ENCODE measurements at places on chromosomes 7 and 10. TPM values are rescaled to one million over a fixed set of nuclear protein-coding genes. Genes with fewer than 3 reads are reported as not detected.

GRCh38 chr10:121362026-121362425, 236.2 kb downstream of the FGFR2 start:
- no peak for DNase-seq

- DNase-seq = no peak
Measured at GRCh38 chr7:79282070-79282694, 171.3 kb downstream of the MAGI2 start.

DNA sequence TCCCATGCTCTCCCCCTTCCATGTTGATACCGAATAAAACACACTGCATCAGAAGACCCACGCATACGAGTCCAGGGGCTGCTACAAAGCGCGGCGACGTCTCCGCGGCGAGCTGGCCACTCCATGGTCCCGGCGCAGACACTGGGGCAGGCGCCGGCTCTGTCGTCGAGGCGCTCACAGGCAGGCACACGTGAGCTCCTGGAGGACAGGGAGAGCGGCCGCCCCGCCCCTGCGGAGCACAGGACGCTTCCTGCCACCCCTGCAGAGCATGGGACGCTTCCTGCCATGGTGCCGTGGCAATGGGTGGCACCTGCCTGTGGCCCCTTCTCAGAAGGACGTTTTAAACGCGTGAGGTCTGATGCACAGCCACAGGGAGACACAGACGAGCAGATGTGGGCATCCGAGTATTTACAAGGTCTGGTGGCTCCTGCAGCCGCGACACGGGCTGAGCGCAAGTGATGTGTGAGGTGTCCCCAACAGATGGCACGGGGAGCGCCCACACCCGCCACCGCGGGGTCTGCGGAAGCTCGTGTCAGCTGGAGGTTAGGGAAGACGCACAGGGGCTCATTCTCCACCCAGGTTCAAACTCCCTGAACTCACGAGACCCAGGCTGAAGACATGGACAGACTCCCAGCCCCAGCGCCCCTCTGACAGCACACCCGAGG, 21.4 kb upstream of the GPR146 start:
- no peak for DNase-seq

DNA sequence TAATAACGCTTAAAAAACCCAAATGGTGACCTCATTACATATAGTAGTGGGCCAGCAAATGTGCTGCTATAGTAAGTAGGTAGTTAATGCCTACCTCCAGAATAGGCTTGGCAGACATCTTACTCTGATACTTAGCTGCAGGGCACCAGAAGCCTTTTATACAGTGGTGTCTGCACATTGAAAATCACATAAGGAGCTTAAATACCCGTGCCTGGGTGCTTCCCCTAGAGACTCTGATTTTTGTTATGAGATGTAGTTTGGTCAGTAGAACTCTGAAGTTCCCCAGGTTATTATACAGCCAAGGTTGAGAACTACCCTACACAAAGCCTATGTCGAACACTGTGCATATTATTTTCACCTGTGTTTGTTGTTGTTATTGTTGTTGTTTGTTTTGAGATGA, 47.2 kb downstream of the ANKIB1 start:
- no peak for DNase-seq

GRCh38 chr7:31098642-31099360, 46.7 kb downstream of the ADCYAP1R1 start:
- no peak for DNase-seq

- DNase-seq = no peak
Measured at GRCh38 chr7:70953796-70954195, 178.1 kb upstream of the GALNT17 start.

DNA sequence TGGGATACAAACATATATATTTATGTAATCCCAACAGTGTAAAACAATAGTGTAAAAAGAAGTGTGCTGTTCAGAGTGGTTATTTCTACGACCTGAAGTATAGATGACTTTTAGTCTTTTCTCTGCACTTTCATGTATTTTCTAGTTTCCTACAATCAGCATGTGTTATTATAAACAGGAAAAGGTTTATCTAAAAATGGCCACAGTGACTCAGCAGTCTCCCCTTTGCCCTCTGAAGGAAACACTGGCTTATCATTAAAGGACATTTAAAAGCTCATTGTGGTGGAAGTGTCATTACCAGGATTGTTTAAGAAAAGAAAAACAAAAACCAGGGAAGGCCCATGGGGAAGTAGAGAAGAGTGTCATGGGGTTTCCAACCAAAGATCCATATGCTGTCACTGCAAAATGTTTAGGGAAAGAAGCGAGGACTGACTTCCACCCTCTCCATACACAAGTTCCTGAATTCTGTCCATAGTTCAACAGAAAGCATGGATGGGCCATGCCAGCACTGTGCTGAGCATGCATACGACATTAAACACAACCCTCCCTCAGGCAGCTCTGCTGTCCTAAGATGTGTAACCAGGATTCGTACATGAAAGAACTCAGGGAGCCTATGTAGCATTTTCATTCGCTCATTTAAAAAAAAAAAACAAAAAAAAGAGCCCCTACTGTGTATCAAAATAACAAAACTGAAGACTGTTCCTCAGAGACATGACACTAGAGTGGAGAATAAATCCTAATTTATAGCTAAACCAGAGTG, 10.2 kb downstream of the CYREN start:
- DNase-seq = no peak

DNA sequence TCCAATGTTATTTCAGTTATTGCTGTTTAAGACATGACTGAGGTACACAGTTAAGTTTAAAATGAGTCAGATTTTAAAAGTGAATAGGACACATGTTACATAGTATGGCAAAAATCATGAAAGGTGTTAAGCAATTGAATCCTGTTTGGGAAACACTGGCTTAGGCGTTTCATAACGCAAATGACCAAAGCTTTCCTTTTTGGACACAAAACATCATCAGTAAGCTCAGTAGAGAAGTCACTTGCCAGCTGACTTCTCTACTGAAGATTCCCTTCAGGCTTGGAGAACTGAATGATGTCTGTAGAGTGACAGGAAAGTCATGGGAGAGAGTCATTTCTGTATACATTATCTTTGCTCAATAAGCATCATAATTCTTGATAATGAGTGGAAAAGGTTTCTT, 64.4 kb upstream of the RSBN1L start:
- DNase-seq = no peak

DNA sequence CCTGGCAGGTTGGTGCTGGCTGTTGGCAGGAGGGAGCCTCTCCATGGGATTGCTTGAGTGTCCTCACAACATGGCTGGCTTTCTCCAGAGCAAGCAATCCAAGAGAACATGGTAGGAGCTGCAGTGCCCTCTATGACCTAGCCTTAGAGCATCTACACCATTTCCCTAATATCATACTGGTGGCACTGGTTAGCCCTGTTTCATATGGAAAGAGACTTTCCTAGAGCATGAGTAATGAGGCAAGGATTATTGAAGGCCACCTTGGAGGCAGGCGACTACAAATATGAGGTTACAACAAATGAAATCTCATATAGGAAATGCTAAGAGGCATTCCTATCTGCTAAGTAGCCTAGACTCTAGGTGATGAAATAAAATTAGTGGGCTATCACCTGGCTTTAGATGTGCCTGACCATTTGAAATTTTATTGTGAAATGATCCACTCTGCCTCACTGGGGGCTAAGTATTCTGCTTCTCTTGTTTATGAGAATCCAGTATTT, 153.6 kb downstream of the RGS10 start:
- DNase-seq = no peak

DNA sequence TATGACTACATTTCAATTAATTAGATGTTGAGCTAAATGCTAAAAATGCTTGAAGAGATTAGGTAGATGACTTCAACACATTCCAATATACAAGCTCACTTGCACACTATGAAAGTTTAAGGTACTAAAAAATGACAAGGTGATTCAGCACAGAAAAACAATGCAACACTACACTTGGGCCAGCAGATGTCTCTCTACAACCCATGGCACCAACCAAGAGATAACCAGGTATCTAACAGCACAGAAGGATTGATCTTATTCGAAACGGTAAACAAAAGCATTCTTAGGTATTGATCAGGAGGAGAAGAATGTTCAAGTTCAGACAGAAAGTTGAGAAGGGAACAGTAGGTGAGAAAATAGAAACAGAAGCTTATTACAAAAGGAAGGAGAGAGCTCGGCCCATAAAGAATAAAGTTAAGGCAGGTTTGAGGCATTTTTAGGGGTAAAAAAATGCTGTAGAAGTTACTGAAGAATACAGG, 248.2 kb upstream of the KLF14 start:
- no peak for DNase-seq

DNA sequence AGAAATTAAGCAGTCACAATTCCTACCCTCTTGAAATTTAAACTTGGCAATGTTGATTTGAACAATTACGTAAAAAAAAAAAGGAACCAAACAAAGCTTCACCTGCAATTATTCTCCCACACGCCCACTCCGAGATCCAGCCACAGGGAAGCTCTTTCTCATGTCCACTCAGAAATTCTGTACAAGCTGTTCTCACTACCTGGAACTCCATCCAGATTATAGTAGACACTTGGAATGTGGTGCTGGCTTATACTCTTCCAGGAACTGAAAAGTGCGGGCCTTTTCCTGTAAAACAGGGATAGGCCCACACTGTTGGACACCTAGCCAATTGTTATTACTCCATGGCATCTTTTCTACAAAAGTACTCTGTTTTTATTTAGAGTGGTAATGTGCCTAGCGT, 20.3 kb upstream of the TOMM7 start:
- DNase-seq = no peak

GRCh38 chr10:108422286-108422685, 1257.8 kb upstream of the SORCS1 start:
- DNase-seq = no peak

GRCh38 chr7:116912269-116912909, 40.9 kb upstream of the ST7 start:
- no peak for DNase-seq

DNA sequence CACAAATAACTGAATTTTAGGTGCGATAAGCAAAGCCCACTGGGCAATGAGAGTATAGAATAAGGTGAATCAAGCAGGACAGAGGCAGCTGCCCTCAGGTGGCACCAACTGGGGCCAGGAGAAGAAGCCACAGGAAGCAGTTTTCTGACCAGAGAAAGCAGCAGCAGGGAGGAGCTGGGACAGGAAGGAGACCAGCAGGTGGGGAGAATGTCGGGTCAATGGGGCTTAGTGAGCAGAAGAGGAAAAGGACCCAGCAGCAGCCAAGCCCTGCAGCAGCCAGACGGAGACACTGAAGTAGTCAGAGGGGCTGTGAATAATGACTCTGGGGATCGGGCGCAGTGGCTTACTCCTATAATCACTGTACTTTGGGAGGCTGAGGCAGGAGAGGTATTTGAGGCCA, 209.6 kb upstream of the SH2B2 start:
- DNase-seq = no peak

- no peak for DNase-seq
Measured at GRCh38 chr7:84524714-84525694, 330.4 kb upstream of the SEMA3A start.

DNA sequence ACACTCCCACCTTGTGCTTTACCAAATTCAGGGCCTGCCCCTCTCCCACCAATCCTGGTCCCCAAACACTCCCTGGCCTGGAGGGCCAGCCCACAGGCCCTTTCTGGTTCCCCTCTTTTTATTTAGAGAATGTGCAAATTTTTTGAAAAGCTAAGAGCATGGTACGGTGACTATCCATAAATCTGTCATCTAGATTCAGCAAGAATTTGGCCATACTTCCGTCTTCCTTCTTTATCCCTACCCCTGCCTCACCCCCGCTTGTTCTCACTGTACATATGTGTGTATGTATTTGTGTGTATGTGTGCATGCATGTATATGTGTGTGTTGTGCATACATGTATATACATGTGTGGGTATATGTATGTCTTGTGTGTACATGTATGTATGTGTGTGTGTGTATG, 8.1 kb upstream of the TBRG4 start:
- no peak for DNase-seq

- no peak for DNase-seq
Measured at GRCh38 chr10:52756295-52756694, 16.3 kb downstream of the MBL2 start.

DNA sequence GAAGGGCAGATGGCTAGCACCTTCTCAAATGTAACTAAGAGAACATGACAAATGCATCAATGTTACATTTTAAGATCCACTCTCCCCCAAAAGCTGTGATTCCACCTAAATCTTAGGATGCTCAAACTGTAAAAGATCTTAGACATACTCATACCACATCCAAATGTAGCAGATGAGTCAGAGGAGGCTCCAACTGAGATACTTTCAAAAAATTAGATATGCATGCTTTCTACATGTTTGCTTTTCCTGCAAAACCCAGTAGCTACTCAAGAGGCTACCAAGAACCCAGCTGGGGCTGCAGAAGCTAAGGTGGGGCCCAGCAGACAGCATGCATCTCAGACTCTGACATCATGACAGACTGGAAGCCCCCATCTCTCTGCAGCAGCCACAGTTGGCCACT, 31.4 kb upstream of the FRMD4A start:
- no peak for DNase-seq

DNA sequence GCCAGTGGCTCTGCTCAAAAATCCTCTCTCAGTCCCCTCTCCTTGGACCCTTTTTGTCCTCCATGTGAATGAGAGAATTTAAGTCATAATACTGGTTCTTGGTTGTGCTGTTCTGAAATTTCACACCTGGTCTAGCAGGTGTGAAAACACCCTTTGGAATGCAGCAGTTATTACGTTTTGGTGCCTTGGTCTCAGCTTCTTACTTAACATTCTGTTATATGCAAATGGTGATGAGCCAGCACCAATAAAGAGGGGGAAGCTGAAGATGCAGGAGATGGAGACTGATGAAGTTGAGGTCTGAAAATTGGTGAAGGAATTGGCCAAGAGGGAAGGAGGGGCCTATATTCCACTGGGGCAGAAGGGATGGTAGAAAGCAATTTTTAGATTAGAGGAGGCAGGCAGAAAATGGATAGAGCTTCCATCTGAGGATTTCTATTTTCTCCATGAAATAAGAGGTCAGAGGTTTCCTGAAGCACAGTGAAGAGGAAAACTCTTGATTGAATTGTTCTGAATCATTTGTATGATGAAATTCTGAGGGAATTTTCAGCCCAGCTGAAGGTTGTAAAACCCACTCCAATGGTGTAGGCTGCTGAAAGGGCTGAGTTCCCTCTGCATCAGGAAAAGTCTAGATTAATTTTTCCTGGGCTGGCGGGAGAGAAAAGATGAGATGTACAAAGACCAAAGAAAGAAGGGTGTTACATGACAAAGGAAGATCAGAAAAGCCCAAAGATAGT, 94.0 kb upstream of the FAM180A start:
- no peak for DNase-seq

- no peak for DNase-seq
Measured at GRCh38 chr10:60298408-60299389, 91.0 kb downstream of the ANK3 start.

The GIMAP6 gene
- 63.5 TPM for total RNA-seq

The NHLRC2 gene
- total RNA-seq = 70.3 TPM

The TUBB8 gene
- total RNA-seq = not detected

The LLCFC1 gene
- total RNA-seq = not detected

Measured in uterus (tissue), 4 donors.